Fibroblast of skin of left quadriceps (primary cell): ENCODE measurements at places on chromosomes 4 and X.

- DNase-seq, result no peak
Measured at GRCh38 chr4:118850488-118851173, 14.7 kb upstream of the SEC24D start.

DNA sequence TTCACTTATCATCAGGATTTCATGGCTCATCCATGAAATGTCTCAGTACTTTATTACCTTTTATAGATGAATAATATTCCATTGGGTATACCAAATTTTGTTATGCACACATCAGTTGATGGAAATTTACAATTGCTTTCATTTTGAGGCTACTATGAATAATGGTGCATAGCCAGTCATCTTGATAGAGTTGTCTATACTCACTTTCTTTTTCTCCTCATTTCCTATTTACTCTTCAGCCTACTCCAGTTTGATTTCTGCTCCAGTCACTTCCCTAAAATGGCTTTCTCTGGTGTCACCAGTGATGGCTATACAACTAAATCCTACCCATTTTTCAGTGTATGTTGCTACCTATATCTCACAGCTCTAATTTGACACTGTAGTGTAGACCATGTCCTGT, 743.5 kb upstream of the MAGEB2 start:
- no peak for DNase-seq

DNA sequence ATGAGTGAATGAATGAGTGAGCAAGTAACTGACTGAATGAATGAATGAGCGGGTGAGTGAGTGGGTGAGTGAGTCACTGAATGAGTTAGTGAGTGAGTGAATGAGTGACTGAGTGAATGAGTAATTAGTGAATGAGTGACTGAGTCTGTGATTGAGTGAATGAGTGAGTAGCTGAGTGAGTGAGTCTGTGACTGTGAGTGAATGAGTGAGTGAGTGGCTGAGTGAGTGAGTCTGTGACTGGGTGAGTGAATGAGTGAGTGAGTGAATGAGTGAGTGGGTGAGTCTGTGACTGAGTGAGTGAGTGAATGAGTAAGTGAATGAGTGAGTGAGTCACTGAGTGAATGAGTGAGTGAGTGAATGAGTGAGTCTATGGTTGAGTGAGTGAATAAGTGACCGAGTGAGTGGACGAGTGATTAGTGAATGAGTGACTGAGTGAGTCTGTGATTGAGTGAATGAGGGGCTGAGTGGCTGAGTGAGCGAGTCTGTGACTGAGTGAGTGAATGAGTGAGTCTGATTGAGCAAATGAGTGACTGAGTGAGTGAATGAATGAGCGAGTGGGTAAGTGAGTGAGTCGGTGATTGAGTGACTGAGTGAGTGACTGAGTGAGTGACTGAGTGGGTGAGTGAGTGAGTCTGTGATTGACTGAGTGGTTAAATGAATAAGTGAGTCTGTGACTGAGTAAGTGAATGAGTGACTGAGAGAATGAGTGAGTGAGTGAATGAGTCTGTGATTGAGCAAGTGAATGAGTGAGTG, 223.0 kb upstream of the PSAPL1 start:
- no peak for DNase-seq

- no peak for DNase-seq
Measured at GRCh38 chr4:99668472-99668871, 10.8 kb upstream of the C4orf54 start.

GRCh38 chrX:55111578-55112254, 22.9 kb downstream of the PAGE2 start:
- DNase-seq, result no peak

GRCh38 chr4:169054879-169055278, 44.8 kb upstream of the CBR4 start:
- DNase-seq, result no peak

GRCh38 chr4:31291238-31291637, 571.1 kb downstream of the PCDH7 start:
- DNase-seq, result no peak

GRCh38 chr4:23058165-23058776, 365.5 kb downstream of the GBA3 start:
- DNase-seq, result no peak

DNA sequence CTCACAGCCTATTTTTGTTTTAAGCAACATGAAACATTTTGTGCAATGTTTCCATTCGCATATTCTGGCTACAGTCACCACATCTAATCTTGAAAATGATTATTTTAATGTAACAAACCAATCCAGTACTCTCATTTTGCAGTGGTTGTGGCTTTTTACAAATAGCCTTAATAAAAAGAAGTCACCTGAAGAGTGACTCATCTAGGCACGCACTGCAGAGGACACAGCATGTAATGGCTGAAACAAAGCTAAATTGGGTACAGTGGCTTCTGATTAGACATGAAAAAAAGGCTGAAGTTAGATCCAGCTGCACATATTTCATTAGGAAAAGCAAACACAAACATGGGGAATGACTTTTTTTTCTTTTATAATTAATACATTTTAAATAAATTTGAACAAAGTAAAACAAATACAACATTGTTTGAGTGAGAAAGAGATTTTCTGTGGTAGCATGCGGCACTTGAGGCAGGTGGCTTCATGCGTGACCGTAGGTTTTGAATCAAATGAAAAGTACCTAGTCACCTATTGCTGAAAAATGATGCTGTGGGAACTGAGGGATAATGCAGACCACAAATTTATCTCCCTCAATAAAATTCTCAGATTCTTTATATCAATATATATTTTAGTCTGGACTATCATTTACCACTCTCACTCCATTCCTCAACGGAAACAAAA, 240.8 kb upstream of the DDX53 start:
- DNase-seq, result no peak
